ENCODE measurements at places on chromosomes 3 and 15.

DNA sequence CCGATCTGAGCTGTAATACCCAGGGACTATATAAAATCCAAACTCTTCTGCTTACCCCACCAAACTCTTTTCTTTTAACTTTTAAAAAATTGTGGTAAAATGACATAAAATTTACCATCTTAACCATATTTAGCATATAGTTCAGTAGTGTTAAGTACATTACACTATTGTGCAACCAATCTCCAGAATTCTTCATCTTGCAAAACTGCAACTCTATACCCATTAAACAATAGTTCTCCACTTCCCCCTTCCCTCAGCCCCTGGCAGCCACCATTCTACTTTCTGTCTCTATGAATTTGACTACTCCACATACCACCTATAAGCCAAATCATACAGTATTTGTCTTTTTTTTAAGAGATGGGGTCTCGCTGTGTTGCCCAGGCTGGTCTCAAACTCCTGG is 38.7 kb downstream of the SENP8 start:
- DNase-seq, result no peak

DNA sequence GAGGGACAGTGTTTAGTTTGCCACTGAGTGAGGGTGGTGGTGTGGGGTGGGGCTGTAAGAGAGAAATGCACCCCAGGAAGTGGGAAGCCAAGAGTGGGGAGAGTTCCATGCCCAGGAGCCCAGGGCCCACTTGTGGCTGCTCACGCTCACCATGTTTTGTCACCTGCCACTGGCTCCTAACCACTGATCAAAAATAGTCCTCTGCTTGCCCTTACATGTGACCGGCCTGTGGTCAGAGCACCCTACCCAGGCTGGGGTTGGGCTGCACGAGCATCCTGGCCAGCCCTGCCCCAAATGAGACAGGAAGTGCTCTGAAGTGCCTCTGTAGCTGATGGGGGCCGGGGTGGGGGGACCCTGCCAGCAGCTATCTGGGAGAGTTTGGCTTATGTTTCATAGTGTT is 216.3 kb downstream of the RPLP1 start:
- peak; percentile 46 for DNase-seq

DNA sequence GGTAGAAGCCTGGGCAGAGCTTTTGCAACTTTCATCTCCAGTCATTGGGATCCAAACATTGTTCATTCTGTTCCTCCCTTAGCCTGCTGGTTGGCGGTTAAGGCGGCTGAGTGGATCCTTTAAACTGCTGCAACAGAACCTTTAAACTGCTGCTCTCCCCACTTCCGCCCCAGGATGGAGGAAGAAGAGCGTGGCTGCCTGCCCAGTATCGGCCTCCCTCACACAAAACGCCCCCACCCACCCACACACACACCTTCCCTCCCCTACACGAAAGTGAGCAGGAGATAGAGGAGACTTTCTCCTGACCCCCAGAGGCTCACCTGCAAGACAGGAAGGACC is 460 bp upstream of the ZMAT3 start:
- DNase-seq, result peak; percentile 73

GRCh38 chr15:99100245-99101173 is 4.4 kb upstream of the SYNM start:
- peak; percentile 63 for DNase-seq

DNA sequence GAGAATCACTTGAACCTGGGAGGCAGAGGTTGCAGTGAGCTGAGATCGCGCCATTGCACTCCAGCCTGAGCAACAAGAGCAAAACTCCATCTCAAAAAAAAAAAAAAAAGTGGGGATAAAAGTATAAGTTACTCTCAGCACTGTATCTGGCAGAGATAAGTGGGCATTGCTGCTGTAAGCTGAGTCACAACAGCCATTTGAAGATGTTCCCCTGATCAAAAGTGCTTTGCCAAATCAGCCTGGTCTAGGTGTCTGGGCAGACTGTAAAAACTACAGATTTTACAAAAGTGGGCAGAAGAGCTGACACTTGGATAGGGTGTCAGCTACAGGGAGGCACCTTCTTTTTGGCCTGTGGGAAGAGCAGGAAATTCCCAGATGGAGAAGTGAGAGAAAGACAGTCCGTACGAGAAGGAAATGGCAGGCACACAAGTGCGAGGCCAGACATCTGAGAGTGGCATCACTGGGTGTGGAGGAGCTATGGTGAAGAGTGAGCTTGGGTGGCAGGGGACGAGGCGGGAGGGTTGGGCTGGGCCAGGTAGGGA is 78.5 kb downstream of the TRAK1 start:
- no peak for DNase-seq

DNA sequence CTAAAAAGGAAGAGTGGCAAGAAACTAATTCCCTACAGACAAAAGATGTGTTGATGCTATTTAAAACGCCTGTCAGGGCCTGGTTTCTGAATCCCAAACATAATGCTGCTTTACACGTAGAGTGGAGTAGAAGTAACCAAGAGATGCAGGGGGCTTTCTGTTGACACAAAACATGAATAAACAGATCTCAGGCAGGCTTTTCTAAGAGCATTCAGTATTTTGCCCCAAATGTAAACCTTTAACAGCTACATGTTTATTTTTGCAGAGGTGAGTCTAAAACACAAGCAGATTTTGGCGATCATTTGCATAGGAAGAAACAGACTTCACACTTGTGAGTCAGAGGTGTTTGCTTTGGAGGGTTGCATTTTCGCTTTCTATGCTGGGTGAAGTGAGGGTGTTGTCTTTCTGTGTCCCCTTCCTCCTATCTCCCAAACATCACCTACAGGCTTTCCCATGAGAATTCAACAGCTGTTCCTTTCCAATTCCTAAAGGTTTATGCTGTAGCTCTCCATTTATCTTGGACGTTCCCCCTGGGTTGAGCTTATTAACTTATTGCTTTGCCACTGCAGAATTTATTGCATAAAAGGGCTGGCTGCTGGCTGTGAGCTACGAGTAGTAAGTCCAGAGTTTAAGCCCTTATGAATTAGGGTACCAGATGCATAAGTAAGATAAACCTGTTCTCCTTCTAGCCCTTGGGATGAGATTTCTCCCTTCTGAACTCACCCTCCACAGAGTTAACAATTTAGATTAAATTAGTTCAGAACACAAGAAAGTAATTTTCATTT is 156.7 kb downstream of the DIPK2A start:
- DNase-seq, result no peak

DNA sequence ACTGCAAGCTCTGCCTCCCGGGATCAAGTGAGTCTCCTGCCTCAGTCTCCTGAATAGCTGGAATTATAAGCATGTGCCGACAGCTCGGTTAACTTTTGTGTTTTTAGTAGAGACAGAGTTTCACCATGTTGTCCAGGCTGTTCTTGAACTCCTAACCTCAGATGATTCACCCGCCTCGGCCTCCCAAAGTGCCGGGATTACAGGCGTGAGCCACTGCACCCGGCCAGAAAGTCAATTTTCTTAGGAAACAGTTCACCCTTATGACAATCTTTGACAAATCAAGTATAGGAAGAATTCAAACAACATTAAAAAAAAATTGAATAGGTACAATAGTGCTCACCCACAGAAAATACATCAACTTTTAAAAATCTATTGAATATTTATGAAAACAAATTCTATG is 23.6 kb upstream of the DUT start:
- DNase-seq, result no peak

DNA sequence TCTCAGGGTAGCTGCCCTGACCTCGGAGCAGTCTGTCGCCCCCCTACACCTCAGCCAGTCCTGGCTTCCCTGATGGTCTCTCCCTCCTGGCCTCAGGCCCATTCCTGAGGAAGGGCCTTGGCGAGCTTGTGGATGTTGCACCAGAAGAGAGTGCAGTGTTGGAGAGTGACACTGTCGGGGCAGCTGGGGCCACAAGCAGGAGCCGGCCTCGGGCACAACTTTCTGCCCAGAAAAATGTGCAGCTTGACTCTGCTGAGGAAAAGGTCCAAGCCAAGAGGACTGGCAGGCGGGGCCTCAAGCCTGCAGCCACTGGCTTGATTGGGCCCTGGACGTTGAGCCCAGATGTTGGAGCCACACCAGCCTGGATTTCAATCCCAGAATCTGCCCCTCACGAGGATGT is 12.8 kb downstream of the HEMK1 start:
- DNase-seq, result no peak

GRCh38 chr15:68789534-68790241 is 31.0 kb downstream of the ANP32A start:
- no peak for DNase-seq

Measured in KBM-7 (cell line).